Midbrain (tissue), 1 donor: ENCODE measurements at places on chromosomes 2 and 18.

DNA sequence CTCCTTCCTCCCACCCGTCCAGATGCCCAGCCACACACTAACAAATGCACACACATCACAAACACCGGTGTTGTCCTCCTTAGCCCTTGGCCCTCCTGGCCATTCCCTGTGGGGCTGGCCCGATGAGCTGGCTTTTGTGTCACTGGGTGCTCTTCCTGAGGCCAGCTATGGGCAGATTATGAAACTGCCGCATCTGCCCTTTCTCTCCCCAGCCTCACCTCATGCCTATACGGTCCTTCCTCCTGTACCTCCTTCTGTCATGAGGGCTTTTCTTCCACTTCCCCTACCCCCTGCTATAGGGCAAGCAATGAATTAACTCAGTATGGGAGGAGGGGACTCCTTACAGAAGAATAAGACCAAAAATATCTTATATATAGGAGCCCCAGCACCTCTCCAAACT, 10.3 kb upstream of the INO80C start:
- no peak for DNase-seq

DNA sequence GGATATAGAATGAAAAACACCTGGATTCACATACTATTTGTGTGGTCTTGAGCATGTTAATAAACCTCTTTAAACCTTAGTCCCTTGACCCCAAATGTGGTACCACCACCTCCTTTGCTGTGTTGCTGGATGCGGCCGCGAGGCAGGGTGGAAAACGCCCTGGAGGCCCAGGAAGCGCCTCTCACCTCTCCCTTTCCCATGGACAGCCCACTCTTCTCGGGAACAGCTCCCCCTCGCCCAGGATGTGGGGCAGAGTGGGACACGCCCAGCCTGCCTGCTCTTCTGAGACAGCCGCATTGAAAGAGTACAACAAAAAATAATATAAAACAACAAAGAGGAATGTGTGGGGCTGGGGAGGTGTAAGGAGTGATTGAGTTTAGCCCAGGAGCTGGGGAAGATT, 549.0 kb upstream of the ID2 start:
- no peak for DNase-seq

DNA sequence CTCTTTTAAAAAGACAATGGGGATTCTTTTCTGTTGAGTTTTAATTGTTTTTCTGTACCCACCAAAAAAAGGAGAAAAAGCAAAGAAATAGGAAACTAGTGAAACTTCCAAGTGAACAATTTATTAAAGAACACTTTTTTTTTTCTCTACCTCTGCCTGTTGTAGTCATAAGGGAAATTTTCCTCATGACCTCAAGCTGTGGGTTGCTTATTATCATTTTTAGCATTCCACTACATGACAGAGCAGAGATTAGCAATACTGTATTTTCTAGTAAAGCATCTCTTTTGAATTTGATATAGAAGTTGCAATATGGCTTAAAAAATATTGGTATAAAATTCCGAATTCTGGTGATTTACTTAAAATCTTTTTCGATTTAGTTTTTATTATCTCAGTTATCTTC, 87.9 kb upstream of the LRRTM1 start:
- no peak for DNase-seq

- no peak for DNase-seq
Observed at GRCh38 chr18:50707855-50708469, 111.9 kb downstream of the MRO start.

DNA sequence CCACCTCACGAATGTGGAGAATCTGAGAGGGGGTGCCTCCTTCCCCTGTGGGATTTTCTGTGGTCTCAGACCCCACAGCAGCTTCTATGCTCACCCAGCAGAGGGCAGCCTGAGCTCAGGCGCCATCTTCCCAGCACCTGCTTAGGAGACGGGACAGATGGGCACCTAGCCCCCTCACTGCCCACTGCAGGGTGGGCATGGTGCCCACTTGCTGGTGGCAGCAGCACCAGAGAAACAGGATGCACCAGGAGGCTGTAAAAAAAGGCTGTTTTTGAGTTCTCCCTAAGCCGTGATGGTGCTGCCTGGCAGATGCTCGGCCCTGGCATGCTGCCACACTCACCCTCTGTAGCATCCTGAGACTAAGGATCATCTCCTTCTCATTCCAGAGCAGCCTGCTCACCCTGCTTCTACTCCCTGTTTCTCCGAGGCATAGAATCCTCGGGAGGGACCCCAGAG, 19.1 kb upstream of the SLC20A1 start:
- peak; percentile 73 for DNase-seq

DNA sequence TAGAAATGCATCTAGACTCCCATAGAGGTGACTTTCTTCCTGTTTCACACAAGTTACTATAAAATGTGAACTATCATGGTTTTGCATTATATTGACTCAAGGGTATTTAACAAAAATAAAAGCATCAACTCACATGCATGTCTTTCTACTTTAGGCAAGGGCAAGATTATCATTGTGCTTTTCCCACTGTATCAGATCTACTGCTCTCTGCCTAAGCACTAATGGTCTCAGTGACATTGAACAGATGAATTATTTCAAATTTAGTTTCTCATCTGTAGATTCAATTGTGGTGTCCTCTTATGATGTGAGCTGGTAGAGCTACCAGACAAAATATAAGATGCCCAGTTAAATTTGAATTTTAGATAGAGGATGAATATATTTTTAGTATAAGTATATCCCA, 113.9 kb downstream of the MTX2 start:
- no peak for DNase-seq

- DNase-seq, result no peak
Observed at GRCh38 chr2:203463266-203463678, 71.8 kb downstream of the RAPH1 start.

- no peak for DNase-seq
Observed at GRCh38 chr2:16288371-16289112, 348.2 kb downstream of the MYCN start.

DNA sequence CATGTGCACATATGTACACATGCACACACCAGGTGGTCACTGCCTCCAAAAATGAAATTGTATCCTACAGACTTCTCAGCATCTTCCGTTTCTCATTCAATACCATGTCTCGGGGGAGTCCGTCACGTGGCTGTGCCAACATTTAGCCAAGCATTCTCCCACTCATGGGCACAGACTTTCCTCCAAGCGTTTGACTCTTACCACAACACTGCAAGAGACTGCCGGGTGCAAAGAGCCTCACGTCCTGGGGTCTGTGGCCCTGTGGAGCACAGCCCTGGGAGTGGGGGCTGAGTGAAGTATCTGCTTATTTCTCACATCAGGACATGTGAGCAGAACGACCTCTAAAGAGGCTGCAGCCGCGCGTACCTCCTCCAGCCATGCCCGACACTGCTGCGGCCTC, 28.0 kb downstream of the HDAC4 start:
- DNase-seq, result no peak

- peak; percentile 54 for DNase-seq
Observed at GRCh38 chr2:26770986-26771586, 7.0 kb downstream of the SLC35F6 start.

DNA sequence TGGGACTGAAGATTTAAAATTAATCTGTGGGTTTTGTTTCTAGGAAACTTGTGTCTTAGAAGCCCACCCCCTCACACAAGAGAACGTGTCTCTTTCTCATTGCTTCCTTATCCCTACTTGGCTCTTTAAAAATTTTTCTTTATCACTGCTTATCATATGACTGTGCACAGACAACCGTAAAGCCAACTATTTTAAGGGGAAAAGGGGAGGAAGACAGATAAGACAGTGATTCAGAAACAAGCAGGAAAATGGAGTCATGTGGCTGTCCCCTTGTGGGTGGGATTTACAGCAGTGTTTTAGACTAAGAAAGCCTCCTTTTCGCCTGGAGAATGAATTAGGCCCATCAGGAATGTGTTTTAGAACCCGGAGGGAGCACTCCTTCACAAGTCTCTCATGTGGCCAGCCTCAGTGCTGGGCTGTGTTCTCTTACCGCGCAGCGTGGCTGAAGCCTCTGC, 17.6 kb downstream of the PRKCE start:
- no peak for DNase-seq

DNA sequence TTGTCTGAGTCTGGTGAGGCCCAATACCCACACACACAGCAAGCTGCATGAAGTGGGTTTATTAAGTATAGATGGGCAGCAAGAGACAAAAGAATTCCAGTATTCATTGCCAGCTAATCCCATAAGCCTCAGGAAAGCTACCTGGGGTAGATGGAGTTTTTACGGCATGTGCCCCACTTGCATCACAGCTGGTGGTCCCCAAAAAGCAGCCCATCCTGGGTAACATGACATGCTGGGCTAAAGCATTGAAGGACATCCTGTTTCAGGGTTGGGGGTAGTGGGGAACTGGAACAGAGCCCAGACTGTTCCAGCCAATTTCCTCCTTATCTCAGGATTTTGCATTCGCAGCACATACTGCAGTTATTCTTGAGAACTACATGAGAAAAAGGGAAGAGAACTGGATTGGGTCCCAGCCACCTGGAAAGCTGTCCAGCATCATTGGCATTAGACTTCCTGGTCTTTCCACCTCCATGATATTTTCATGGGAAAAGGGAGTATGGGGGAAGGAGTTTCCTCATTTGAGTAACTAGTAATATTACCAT, 240.1 kb upstream of the MMADHC start:
- no peak for DNase-seq

DNA sequence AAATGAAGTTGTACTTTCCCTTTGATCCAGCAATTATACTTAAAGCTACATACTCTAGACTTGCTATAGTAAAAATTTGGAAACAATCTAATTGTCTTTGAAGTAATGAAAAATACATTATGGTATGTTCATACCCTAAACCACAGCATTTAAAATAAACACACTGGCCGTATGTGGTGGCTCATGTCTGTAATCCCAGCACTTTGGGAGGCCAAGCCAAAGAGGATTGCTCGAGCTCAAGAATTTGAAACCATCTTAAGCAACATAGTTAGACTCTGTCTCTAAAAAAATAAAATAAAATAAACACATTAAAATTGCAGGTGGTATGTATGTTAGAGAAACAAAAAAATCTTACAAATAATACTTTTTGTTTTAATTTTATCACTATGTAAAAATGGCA, 208.1 kb upstream of the KLHL14 start:
- no peak for DNase-seq

- DNase-seq, result no peak
Observed at GRCh38 chr2:150100336-150100735, 387.1 kb downstream of the RND3 start.
